ENCODE measurements at places on chromosomes 7 and 10.
A peak's percentile ranks its signal among the peaks of the same experiment; 100 is the strongest.

GRCh38 chr10:112375721-112376395 is 1.9 kb downstream of the ACSL5 start:
- DNase-seq, result peak; percentile 11

DNA sequence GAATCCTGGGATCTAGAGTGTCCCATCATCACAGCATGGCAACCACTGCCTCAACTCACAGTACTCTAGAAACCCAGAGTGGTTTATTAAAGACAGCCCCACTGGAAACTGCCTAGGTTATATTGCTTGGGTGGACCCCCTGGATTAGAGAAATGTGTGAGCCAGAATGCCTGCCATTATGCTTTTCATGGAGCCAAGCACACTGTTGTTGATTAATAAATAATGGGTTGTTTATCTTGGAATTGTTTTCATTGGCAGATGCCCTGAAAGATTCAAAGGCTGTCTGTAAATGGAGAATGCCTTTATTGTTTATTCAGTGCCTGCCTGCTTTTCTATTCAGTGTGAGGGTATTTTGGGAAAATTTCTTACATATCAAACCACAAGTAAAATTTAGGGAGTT is 52.1 kb downstream of the GNAI1 start:
- no peak for DNase-seq

GRCh38 chr10:88551246-88551645 is 31.9 kb downstream of the RNLS start:
- no peak for DNase-seq

DNA sequence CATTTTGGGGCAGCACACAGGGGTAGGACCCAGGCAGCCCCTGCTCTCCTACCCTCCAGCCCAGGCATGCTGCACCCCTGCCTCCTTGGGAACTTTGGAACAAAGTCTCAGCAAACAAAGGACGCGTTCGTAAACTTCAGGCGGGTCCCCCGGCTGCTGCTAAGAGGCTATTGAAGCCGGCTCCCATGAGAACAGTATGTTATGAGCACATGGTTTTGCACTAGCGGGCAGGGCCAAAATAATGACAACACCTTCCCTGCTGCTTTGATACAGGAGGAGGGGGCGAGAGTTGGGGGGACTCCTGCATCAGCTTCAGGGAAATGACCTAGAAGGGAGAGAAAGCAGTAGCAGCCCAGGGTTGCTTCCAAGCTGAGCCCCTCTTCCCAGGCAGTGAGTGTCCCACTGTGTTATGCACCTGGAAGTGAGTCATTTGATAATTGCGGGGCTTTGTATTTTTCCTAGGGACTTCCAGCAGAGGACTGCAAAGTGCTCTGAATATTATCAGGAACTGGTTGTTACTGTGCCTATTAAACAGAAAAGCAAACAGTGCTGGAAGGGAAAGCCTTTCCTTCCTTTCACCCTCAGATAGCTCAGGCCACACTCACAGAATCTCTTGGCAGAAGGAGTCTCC is 6.9 kb downstream of the ITPRIP start:
- no peak for DNase-seq

DNA sequence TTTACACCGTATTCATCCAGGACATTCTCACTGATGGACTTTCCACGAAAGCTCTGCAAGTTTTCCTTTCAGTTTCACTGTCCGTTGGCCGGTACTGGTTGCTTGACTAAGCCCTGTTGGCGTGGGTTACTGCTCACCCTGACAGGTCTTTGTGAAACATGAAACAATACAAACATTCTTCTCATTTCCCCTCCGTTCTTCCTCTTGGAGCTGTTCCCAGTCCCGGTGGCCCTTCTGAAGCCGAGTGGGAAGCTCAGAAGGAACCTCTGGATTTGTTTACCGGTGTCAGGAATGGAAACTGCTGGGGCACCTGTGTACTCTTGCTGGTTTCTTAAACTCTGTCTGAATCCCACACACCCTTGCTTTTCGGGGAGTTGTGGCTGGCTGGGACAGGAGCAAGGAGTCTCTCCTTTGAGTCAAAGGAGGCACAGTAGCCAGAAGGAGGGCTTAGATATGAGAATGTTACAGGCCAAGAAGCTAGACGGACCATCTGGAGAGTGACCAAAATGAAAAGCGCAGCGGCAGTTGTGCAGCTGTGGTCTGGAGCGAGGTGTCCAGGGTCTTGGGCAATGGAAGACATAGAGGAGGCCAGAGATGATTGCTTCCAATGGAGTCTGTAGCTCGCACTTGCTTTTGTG is 45.7 kb downstream of the LYZL2 start:
- DNase-seq, result no peak

DNA sequence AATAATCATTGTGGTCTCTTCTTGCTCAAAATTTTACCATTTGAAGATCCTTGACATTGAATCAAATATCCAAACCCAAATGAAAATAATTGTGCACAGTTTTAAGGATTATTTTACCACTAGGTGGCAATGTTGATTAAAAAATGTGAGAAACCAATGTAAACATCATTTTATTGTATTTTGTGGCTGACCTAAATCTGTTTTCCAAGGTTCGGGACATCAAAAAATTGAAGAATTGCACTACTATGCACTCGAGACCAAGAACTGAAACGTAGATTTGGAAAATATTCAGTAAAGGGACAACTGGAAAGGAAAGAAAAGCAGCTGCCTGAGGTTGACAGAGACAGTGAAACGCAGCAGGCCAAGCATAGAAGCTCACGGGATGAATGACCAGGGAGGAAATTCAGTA is 259.3 kb downstream of the SNX13 start:
- no peak for DNase-seq

- no peak for DNase-seq
These were observed 358.1 kb downstream of the CRPPA start for GRCh38 chr7:16063221-16063620.

DNA sequence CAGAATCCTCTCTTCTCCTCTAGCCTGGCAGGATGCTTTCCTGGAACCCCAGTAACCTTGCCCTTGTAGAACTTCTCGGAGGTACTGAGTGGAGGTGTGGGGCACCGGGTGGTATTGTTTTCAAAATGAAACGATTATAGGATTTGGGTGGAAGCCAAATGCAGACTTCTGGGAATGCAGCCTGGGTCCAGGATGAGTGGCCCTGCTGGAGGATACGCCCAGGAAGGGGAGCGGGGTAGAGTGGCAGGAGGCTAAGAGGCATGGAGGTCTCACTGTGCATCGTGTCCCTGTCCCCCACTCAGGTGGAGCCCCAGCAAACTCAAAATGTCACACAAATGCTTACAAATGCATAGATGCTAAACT is 109.1 kb upstream of the PPIF start:
- no peak for DNase-seq

DNA sequence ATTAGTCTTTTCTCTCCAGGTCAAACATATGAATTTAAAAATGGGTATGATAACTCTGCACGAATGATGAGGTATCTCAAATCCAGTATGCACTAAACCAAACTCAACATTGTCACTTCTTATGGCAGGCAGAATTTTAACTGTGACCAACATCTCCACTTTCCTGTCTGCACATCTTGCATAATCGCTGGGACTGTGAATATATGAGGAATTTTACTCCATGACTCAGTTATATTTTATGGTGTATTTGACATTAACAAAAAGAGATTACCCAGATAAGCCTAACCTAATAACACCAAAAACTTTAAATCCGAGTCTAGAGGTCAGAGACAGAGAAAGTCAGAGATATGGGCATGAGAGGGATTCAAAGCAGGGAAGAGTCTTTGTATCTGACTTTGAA is 454.5 kb upstream of the SEMA3D start:
- DNase-seq, result no peak

DNA sequence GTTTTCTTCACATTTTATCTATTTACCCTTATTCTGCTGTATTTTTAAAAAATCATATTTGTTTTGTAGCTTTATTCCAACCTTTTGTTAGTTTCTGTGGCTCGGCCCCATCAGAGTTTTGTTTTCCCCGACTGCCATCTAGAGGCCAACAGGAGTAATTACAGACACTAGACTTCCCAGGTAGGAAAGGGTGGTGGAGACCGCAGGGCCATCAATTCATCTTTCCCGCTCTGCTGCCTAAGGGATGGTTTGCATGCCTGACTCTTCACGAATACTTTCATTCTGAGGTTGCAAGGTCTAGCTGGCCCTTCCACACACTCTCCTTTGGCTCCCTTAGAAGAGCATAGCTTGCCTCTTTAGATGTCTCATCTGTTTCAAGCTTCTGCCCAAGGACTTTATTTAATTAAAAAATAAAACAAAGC is 38.3 kb downstream of the LYZL2 start:
- DNase-seq, result no peak

DNA sequence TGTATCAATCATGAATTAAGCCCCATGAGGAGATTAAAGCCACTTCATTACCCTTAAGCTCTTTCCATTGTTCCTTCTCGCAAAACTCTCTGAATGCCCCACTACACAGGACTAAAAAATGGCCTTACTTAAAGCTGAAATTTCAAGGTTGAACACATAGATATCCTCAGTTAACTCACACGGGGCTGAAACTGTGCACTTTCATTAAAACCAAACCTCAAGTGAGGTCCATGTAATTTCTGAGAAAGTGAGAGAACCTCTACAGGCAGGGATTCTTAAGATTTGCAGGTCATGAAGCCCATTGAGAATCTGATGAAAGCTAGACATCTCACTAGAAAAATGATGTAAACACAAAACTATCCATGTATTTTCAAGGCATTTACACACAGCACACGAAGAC is 15.9 kb downstream of the DENND11 start:
- no peak for DNase-seq

- no peak for DNase-seq
These were observed 33.2 kb downstream of the HELLS start for GRCh38 chr10:94578790-94579189.

- no peak for DNase-seq
These were observed 112.7 kb upstream of the NANOS1 start for GRCh38 chr10:118916777-118917176.

- no peak for DNase-seq
These were observed 337.7 kb downstream of the GATA3 start for GRCh38 chr10:8392216-8392615.

GRCh38 chr7:32447218-32447617 is 43.0 kb downstream of the LSM5 start:
- DNase-seq, result no peak

DNA sequence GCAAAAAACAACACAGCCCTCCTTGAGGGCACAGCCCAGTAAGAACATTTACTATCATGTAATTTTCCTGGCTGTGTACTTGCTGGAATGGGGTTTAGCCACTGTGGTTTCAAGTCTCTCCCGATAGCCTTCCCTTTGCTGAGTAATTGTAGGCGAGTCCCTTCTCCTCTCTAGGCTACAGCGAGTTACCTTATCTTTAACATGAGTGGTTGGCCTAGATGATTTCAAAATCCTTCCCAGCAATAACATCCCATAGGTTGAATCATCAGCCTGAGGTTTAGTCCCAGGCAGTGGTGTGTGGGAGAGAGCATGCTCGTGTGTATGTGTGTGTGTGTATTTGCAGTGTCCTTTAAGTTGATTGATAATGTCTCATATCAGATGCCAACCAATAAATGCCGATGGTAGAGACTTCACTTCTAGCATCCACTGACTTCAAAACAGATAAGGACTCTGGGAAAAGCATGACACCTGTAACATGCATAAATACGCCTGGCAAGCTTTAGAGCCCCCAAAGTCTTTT is 142.9 kb upstream of the ZMIZ1 start:
- DNase-seq, result no peak

GRCh38 chr7:81638198-81638597 is 131.6 kb downstream of the HGF start:
- no peak for DNase-seq

DNA sequence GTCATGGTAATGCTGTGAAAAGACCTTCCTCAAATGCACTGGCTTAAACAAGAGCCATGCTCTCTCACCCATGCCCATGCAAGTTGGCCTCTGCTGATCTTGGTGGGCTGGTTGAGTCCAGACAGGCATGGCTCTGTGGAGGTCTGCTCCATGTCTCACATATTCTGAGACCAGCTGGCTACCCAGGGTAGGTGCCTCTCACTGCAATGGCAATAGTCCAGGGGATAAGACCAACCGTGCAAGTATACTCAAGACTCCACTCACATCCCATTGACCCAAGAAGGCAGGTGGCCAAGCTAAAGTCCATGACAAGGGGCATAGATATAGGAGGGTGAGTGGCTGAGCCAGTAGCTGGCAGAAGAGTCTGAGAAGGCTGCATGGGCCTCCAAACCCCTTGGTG is 14.2 kb upstream of the EBF3 start:
- no peak for DNase-seq

DNA sequence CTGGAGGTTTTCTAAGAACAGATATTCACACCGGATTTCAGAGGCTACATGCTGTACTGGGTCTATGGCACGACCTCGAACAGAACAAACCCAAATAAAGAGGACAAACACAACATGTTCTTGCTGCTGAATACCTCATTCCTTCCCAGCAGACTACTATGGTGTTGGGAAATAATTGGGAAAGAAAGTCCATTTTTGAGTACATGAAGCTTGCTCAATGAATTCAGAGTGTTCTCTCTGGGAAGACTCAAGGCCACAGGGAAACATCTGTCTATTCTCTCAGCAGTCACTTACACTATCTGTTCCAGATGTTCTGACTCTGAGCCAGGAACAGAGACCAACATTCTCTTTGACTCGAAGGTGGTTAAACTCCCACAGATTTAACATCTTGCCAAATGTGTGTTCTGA is 30.9 kb downstream of the LAMB1 start:
- no peak for DNase-seq

DNA sequence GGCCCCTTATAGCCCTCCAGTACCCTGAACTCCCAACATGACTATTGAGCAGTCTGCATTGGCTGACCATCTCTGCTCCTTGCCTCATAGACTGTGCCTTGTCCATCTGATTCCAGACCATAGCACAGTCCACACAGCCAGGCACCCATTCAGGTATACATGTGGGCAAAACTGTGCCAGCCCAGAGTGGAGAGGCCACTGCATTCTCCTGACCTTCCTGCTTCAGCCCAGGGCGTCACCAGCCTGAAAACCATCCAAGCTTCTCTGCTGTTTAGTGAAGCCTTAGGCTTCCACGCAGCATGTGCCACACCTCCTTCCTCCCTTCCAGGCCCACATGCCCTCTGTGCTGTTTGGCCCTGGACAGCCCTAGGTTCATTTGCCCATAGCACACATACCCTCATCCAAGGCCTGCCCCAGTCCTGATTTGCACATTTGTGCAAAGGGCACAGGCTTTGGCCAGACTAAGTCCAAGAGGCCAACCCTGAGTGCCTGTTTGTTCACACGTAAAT is 10.5 kb downstream of the DDX56 start:
- DNase-seq, result no peak

- DNase-seq, result no peak
These were observed 7.7 kb upstream of the TRA2A start for GRCh38 chr7:23539494-23539907.
